HEK293T (cell line): ENCODE measurements at places on chromosomes 1 and 21.

- DNase-seq = no peak
Measured at GRCh38 chr1:229070168-229070567, 200.7 kb upstream of the RAB4A start.

DNA sequence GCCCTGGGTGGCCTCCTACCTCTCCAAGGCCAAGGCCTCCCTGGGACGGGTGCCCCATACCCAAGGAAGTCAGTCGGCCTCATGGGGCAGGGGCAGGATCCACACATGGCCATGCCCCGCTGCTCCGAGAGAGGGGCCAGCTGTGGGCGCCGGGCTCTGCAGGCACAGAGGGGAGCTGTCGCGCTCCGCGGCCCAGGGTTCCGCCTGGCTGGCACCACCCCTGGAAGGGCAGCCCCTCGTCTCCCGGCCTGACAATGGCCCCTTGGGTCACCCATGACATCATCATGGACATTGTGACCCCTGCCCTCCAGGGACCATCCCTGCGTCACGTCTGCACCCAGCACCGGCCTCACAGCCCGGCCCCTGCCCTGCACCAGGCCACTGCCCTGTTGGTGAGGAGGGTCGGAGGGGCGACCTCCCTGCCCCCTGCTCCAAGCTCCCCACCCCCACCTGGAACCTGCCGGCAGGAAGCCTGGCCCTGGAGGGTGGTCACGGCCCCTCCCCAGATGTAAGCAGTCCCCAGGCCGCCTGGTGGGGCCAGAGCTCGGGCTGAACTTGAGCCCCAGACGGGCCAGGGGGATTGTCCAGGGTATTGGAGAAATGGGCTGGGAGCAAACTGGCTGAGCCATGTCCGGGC, 5.8 kb downstream of the TTLL10 start:
- no peak for DNase-seq

GRCh38 chr1:245464290-245464689, 309.5 kb downstream of the KIF26B start:
- no peak for DNase-seq

- peak; percentile 22 for DNase-seq
Measured at GRCh38 chr1:68495968-68496679, 758 bp downstream of the DEPDC1 start.

DNA sequence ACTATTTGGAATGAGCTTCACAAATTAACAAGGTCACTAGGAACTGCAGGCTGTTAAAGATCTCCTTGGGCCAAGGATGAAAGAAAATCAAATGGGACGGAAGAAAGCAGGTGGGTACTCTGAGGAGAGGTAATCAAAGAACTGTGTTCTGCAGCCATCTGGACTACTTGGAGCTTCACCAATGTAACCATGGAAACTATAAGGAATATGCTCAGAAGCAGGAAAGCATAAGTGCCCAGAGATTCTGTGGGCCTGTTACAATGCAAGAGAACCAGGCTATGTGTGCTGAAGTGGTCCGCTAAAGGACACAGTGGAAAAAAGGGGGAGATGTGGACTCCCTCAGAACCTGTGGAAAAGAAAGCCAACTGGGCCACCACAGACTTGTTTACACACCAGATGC, 238.5 kb downstream of the PTGER3 start:
- no peak for DNase-seq

DNA sequence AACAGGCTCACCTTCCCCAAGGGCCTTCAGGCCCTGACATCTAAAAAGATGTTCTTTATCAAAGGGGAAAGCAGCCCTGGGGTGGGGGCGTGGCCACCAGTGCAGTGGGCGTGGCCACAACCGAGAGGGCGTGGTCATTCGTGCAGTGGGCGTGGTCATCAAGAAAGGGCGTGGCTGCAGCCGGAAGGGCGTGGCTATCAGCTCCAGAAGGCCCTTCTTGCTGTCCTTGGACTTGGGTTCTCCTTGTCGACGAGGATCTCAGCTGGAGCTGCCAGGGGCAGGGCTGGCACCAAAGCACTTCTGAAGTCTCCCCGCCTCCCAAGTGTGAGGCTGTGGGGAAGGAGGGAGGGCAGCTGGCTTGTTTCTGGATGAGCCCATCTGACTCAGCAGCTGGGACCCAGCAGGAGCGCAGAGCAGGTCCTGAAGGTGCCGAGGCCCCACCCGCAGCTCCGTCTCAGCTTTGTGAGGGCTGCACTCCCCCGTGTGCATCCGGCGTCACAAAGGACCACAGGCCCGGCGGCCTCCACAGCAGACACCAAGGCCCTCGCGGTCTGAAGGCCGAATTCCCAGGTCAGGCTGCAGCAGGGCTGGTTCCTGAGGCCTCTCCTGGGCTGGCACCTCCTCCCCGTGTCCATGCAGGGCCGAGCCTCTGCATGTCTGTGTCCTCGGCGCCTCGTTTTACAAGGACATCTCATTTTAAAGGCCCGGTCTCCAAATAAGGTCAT, 12.8 kb downstream of the PDE9A start:
- peak; percentile 83 for DNase-seq

- DNase-seq = no peak
Measured at GRCh38 chr1:217495249-217495648, 135.6 kb downstream of the GPATCH2 start.

GRCh38 chr1:6358757-6359201, 34.8 kb downstream of the ACOT7 start:
- no peak for DNase-seq

GRCh38 chr1:234768171-234768568, 158.2 kb upstream of the IRF2BP2 start:
- no peak for DNase-seq

- DNase-seq = no peak
Measured at GRCh38 chr1:109770331-109771095, 6.8 kb upstream of the EPS8L3 start.

- DNase-seq = no peak
Measured at GRCh38 chr1:208951026-208951525, 632.4 kb upstream of the CAMK1G start.

GRCh38 chr1:108503062-108503733, 53.1 kb downstream of the NBPF6 start:
- no peak for DNase-seq

DNA sequence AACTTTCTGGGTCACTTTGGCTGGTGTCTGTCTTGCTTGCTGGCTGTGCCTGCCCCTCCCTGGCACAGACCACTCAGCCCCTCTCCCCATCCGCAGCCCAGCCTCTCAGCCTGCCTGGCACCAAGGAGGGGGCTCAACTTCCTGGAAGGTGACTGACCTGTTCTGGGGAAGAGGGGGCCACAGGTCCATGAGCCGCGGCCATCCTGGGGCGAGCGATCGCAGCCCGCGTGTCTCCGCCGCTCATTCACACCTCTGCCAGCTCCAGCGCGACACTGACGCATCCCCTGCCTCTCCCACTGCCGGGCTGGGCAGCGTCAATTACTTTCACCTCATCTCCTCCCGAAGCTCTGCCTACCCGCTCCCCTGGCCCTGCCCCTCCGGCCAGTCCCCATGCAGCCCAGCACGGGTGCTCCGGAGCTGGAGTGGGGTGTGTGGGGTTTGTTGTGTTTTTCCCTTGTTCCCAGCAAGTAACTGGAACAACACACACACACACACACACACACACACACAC, 14.3 kb downstream of the SLC6A9 start:
- DNase-seq = no peak

DNA sequence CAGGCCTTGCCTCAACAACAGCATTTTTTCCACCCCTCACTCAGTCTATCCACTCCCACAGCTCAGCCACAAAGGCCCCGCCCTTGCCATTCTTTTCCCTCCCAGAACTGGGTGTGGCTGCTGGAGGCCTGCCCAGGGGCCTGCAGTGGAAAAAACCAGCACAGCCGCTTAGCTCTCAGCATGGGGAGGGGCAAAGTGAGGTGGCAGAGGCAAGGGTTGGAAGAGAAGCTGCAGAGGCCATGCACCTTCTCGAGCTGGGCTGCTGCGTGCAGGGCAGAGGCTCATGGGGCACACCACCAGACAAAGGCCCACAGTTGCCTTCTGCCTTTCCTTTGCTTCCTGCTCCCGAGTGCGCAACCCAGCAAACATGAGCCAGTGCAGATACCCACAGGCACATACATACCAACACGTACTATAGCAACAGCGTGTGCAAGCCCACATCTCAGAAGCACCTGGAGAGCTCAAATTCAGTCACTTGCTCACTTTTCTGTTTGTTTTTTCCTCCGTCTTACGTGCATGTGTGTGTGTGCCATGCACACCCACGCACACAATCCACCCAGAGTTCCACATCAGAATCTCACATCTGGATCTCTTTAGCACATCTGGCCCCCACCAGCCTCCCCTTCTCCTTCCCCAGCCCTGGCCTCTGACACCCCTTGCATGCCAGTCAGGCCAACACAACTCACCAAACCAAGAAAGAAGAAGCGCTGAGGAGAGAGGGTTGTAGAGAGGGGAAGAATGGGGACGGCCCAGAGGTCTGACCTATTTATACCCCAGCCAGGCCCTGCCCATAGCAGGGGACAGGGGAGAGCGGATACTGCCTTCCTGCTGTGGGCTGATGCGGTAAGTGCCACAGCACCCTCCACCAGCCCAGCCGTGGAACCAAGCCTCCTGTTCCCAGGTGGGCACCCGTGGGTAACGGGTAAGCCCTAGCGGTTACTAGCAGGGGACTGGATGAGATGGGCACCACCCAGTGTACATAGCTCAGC, at the start of gene S100A4:
Gene S100A4 (minus strand): TSS at position 740 of the 989 bp plus-strand sequence. CDS start 1,012 bp downstream, outside the sequence.
- DNase-seq = peak; percentile 89

- DNase-seq = peak; percentile 84
Measured at GRCh38 chr1:115641762-115642167, at the start of gene VANGL1. Gene VANGL1, plus strand, starts transcription at chr1:115641970. Its CDS starts 9,444 bp downstream, at chr1:115651414.

DNA sequence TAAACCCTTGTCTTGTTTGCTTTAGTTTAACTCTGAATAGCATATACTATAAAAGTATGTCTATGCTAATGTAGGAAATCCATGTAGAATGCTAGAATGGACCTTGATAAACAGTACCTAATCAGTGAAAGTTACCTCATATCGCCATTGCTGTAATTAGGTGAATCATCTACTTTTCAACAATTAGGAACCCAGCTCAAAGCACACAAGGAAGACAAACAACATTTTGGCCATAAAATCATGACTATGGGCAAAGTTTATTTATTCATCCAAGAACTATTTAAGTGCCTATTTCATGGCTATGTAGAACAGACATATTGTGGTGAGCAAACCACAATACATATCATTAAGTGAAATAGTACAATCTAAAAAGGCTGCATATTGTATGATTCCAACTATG, 1043.2 kb downstream of the BRINP3 start:
- DNase-seq = no peak

GRCh38 chr1:155052439-155053395, 1.6 kb downstream of the ADAM15 start:
- DNase-seq = no peak

- no peak for DNase-seq
Measured at GRCh38 chr1:224766266-224766665, 150.1 kb downstream of the CNIH3 start.

DNA sequence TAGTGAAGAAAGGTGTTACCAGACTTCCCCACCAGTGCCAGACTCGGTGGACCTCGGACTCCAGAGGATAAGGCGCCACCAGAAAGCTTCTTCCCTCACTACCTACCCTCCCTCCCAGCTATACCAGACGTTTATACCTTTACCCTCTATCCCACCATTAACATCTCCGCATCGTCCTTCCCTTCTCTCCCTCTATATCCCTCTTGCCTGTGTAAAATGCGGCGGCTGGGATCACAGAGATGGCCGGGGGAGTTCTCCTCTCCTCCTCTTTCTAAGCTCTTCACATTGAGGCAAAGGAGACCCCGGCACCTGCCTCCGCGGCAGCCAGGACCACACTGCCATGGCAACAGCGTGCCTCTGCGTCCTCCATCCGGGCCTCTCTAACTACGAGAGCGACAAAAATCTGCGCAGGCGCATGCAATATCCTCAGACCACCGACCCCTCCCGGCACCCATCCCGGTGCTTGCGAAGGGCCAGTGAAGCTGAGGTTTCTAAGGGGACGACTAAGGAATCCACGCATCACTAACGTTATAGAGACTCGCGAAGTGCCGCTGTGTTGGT, at the start of gene CCDC181:
Gene CCDC181 (minus strand): TSS at position 394 of the 561 bp plus-strand sequence. CDS start 2,547 bp downstream, outside the sequence.
- peak; percentile 95 for DNase-seq

- no peak for DNase-seq
Measured at GRCh38 chr1:209416039-209416438, 167.5 kb upstream of the CAMK1G start.

DNA sequence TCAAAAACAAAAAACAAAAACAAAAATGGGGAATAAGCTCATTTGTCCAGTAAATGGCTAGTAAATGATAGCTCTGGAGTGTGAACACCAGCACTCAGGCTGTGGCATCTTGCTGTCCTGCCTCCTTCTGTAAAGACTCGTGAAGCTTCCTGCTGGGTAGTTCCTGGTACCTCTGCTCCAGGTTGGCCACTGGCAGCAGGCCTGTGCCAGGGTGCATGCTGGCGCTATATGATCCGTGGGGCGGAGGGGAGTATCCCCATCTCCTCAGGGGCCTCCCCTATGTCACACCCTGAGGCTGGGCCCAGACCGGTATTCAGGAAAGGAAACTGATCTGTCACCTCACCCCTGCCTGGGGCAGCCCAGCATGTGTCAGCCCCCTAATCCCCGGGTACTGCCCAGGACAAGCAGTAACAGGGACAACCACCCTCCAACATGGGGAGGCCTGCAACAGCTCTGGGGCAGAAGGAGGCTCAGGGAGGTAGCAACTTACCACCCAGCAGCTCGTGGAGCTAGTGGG, 14.1 kb downstream of the ALPL start:
- DNase-seq = no peak

DNA sequence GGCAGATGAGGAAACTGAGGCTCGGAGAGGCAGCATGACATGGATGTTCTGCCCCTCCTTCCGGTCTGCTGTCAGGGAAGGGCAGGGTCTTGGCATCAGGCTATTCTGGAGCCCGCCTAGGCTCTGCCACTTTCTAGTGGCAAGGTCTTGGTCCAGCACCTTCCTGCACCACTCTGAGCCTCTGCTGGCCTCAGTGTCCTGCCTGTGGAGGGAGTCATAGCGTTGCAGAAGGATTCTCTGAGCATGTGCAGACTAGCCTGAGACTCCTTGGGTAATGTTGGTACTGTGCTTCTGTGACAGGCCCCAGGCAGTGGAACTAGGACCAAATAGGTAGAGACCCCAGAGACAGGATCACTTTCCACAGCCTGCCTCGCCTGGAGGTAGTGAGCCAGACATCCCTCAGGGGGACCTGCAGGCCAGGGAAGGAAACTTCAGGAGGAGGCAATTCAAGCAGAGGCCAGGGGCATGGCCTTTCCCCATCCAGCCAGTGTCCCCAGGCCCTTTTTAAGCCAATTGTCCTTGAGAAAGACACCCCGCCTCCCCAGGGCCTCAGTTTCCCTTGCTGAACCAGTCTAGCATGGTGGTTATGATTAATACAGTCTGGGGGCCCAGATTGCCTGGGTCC, 10.6 kb downstream of the EDN2 start:
- DNase-seq = no peak

GRCh38 chr1:57826535-57826934, 402.7 kb upstream of the DAB1 start:
- no peak for DNase-seq

DNA sequence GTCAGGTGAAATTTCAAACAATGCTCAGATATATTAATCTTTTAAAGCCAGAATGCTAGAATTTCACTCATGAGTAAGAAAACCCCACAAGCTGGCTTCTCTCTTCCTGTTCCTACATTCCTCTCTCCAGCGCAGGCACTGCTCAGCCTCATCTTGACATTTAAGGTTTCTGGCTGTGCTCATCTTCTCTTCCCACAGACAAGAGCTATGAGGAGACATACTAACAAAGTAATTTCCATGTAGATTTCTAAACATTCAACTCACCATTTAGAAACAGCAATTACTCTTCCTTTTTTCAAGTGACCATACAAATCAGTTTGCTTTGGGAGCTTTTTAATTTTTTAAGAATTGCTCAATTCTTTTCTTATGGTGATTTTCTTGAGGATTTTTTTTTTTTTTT, 7.8 kb upstream of the LRRC8D start:
- no peak for DNase-seq
